ENCODE measurements at places on chromosomes 16 and 17. TPM values are rescaled to one million over a fixed set of nuclear protein-coding genes. Genes with fewer than 3 reads are reported as not detected.
A peak's percentile ranks its signal among the peaks of the same experiment; 100 is the strongest.

GRCh38 chr17:17254036-17254435, 17.1 kb upstream of the FLCN start:
- no peak for DNase-seq

GRCh38 chr16:55756963-55757362, 75.9 kb downstream of the CES1 start:
- DNase-seq = no peak

- DNase-seq = no peak
Observed at GRCh38 chr17:49787884-49788477, 500 bp upstream of the KAT7 start.

GRCh38 chr16:10617662-10618420, 37.4 kb upstream of the EMP2 start:
- no peak for DNase-seq

DNA sequence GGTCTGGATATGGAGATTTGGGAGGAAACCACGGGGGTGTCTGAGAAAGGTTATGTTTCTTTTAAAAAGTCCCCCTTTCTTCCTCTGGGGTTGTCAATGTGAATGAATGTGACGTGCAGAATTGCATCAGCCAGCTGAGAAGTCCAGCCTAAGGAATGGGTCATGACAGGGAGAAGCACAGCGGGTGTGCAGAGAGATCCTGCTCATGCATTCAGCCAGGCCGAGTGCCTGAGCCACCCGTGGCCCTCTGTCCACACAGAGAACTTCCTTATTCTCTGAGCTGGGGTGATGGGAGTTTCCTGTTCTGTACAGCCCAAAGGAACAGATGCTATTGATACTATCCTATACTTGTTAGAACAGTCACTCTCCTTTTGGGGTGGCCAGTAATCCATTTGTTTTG, 117.9 kb downstream of the CPPED1 start:
- no peak for DNase-seq

GRCh38 chr16:10206215-10206614, 24.0 kb upstream of the GRIN2A start:
- no peak for DNase-seq

Gene PIRT
- total RNA-seq = not detected

Gene HOXB13
- 1.9 TPM for total RNA-seq

Gene RGS9
- total RNA-seq = 5.8 TPM

Gene ZNHIT3
- 63.8 TPM for total RNA-seq

DNA sequence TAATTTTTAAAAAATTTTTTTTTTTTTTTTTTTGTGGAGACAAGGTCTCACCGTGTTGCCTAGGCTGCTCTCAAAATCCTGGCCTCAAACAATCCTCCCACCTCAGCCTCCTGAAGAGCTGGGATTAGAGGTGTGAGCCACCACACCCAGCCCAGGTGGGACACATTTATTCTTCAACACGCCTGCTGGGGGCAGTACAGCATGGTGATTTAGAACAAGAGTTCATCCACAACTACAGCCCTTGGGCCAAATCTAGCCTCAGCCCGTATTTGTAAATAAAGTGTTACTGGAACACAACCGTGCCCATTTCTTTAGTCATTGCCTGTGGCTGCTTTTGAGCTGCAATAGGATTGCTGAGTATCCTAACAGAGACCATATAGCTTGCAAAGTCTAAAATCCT, 92.8 kb downstream of the KATNIP start:
- DNase-seq = no peak

- no peak for DNase-seq
Observed at GRCh38 chr17:33870936-33871335, 384.1 kb upstream of the CCL2 start.

DNA sequence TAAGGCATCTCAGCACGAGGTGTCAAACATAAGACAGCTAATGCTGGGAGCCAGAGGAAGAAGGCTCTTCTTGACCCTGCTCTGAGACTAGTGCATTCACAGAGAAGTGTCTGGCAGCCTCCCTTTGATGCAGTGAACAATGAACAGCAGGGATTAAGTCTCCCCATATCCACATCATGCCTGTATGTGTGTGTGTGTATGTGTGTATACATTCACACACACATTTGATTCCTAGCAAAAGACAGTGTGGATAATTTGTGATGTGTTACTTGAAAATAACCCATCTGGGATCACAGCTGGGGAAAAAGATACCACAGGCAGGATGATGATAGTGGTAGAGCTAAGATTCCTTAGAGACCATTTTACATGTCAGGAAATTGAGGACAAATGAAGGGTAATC, 485.9 kb upstream of the GOT2 start:
- no peak for DNase-seq

Gene ABCA10
- total RNA-seq = 7.2 TPM

Gene PRSS22
- total RNA-seq = not detected

DNA sequence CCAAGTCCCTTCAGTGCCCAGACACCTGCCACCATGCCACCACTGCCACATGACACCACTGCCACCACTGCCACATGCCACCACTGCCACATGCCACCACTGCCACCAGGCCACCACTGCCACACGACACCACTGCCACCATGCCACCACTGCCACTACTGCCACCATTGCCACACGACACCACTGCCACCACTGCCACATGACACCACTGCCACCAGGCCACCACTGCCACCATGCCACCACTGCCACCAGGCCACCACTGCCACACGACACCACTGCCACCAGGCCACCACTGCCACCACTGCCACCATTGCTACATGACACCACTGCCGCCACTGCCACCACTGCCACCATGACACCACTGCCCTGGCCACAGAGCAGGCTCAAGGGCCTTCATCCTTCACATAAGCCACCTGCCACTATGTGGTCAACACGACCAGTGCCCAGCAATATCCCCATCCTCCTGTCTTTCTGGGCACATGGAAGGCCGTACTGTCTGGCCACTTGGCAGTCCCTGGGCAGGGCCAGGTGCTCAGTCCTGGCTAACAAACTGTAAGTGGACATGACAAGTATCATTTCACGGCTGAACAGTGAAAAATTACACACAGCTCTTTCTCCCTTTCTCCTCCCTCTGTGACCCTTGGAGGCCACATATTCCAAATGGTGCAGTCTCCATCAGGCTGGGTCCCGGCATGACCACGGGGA, 33.1 kb downstream of the ABR start:
- no peak for DNase-seq

Gene ARHGAP44
- 2.5 TPM for total RNA-seq

DNA sequence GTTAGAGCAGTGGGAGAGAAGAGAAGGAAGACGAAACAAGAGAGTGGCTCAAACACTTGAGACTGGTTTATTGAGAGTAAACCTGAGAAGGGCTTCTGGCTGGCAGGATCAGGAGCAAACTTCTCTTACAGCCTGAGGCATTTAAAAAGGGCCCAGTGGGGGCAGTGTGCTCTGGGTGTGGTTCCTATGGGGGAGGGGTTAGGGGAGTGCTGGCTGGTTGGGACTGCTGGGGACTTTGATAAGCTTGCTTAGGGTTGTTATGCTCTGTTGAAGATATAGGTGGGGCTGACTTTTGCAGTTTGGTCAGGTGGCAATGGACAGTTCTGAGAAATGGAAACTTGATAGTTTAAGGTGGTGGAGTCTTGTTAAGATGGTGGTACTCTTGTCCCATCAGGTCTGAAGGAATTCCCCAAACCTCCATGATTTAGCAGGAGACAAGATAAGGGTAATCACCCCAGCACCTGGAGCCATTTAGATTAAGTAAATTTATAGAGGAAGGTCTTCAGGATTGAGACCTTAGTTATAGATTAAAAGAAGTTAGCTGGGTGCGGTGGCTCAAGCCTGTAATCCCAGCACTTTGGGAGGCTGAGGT, 79.3 kb downstream of the EMP2 start:
- no peak for DNase-seq

Gene CEP295NL
- total RNA-seq = 0.35 TPM

DNA sequence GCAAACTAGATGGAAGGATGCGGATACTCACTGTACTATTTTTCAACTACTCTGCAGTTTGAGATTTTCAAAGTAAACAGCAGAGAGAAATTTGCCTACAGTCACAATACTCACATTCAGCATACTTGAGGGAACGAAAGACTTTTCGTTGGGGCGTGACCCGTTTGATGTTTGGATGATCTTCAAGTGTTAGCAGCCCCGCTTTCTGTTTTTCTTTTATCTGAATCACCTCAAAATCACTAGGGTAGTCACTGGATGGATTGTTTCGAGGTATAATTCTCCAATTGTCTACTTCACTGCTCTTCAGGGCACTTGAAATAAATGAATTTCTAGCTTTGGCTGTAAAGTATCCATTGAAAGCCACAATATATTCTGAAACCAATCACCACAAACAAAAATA, 17.8 kb downstream of the MBTPS1 start:
- no peak for DNase-seq

DNA sequence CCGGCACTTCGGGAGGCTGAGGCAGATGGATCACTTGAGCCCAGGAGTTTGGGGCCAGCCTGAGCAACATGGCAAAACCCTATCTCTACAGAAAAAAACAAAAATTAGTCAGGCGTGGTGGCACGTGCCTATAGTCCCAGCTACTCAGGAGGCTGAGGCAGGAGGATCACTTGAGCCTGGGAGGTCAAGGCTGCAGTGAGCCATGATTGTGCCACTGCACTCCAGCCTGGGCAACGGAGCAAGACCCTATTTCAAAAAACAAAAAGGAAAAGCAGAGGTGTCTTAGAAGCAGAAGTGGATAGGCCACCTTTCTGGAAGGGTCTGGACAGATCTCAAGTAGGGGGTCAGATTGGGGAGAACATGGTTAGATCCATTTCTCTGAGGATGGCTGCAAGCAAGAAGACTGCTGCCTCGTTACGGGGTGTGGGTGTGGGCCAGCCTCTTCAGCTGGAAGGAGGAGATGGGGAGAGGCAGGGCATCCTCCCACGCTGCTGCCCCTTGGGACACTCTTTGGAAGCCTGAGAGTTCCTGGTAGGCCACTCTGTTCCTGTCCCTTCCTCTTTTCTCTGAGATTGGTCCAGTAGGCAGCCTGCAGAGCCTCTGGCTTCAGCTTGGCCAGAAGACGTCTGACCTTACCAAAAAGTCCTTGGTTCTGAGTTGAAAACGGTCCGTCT, 208.0 kb downstream of the MSI2 start:
- DNase-seq = no peak

DNA sequence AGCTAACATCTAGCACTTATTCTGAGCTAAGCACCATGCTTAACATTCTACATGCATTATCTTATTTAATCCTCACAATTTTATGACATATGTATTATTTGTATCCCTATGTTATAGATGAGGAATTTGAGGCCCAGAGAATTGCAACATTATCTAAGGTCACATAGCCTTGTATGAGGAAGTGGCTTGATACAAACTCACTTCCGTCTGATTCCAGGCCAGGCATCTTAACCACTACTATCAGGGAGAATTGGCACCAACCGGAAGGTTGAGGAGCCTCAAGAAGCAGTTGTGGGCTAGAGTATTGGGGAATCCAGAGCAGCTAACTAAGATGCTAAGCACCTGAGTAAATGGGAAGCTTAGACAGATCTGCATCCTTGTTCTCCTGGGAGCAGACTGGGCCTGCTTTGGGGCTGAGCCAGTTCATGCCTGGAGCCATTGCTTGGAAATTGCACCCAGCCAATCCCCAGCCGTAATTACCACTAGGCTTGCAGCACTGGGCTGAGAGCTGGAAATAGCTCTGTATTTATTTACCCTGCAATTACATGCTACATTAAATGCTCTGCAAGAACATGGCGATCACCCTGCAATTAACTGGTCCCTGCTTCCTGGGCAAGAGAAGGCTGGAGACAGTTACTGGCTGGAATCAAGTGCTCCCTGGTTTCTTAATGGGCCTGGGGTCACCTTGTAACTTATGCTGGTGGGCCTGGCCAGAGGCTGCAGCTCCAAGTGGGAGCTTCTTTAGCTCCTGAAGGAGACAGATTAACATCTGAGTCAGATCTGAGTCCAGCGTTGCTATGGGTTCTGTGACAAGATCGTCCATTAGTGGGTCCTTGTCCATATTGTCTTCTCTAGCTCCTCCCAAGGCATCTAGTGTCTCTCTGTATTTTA, 273.1 kb upstream of the CCL2 start:
- DNase-seq = no peak

GRCh38 chr16:55439101-55439690, 39.8 kb upstream of the MMP2 start:
- DNase-seq = no peak

DNA sequence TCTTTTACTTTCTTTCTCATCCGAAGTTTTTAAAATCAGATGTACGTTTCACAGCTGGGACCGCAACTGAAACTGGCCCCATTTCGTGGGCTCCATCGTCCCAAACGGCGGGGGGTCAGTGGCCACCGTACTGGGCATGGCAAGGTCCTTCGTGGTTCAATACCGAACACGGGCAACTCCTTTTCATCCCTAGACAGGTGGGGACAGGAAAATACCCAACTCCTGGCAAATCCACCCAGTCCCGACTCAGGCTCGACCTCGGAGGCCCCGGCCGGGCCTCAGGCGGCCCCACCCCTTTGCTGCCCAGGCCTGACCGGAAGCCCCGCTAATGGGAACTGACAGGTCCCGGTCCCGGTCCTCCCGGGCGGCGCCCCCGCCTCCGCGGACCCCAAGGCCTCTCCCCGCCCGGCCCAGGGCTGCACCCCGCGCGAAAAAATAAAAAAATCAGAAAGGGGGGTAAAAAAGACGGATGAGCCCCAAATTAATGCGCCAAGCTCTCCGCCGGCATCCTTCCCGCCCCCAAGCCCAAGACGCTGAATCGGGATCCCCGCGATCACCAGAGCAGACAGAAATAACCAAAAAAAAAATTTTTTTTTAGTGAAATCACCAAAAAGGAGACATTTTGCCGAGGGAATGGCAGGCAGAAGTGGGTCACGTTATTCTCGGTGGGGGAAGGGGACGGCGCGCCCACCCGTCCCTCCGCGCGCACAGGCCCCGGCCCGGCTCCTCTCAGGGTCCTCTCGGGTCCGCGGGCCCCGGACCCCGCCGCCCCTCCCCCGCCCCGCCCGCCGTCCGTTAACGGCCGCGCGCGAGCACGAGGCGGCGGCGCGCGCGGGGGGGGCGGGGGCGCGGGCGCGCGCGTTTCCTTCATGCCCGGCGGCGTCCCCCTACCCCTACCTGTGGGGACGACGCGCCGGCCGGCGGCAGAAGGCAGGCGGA, 562 bp downstream of the ZC3H7A start:
- peak; percentile 18 for DNase-seq

Gene SMPD3
- total RNA-seq = 0.14 TPM

Gene IL32
- total RNA-seq = 0.38 TPM

DNA sequence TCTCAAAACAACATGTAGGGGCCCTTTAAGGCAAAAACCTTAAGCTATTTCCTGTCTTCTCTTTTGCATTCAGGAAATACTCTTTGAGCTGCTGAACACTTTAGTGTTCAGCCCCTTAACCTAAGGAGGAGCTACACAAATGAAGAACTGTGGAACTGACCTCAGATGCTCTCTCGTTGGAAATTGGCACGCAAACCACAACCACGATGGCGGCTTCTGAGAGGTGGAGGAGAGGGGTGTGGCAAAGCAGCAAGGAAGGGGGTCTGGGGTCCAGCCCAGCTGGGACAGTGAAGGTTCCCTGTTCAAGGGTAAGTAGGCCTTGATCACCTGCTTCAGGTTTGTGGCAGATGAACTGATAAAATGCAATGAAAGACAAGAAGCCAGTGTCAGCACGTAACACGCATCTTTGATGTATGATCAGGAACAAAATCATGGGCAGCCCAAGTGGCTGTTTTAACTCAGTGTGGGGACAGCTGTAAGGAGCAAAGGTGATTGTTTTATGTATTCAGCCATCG, 291.6 kb upstream of the TNRC6C start:
- DNase-seq = no peak
